ENCODE measurements at places on chromosomes 2 and 18.

GRCh38 chr2:173358616-173359015, 3.9 kb downstream of the CDCA7 start:
- ATAC-seq: no peak

- ATAC-seq: no peak
These were observed 1.6 kb upstream of the TMEM37 start for GRCh38 chr2:119430023-119430498.

DNA sequence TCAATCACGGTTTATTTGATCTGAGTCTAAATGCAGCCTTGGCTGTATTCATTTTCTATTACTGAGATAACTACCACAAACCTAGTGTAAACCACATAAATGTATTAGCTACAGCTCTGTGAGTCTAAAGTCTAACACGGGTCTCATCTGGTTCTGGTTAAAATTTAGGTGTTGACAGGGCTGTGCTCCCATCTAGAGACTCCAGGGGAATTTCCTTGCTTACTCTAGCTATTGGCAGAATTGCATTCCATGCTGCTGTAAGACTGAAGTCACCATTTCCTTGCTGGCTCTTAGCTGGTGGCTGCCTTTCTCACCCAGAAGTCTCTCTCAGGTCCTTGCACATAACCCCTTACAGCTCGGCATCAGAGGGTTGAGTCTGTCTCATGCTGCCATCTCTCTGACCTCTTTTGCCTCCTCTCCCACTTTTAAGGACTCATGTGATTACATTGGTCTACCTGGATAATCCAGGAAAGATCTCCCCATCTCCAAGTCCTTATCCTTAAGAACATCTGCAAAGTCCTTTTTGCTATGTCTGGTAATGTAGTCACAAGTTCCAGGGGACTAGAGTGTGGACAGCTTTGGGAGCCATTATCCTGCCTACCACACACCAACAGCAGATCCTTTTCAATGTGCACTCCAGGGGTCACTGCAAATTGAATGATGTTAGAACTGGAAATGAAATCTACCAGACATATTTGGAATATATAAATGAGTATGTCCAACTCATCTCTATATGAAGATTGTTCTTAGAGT, 207.0 kb upstream of the AGAP1 start:
- ATAC-seq: no peak

DNA sequence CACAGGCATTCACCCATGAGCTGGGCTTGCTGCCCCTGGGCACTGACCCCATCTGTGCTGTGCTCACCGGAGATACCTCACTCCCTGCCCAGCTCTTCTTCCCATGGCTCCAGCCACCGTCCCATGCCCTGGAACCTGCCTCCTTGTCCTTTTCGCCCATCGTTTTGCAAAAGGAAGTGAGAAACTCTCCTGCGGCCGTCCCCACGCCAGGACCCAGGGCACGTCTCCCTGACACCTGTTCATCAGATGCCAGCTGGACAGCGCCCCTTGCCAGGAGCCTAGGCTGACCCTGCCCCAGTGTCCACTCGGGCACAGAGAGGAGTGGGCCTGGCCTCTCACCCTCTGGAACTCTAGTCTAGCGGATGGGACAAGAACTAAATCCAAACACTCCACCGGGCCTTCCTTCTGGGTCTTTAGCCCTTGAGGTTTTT, 238.6 kb downstream of the SEPTIN10 start:
- ATAC-seq: no peak

DNA sequence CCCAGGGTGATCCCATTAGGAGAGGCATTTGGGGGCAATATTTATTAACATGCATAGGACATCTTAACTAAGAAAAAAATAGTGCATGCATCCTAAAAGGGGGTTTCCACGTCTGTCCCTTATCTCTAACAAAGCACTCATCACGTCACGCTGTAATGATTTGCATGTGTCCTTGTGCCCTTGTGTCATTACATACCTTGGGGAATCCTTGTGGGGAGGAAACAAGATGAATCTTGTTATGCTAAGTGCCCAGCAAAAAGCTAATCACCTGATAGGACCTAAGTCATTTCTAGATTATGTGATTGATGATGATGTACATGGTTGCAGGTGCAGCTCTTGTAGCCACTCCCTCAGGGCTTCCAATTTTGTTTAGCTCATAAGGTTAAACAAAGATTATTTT, 250.9 kb downstream of the FBXO15 start:
- ATAC-seq: no peak

DNA sequence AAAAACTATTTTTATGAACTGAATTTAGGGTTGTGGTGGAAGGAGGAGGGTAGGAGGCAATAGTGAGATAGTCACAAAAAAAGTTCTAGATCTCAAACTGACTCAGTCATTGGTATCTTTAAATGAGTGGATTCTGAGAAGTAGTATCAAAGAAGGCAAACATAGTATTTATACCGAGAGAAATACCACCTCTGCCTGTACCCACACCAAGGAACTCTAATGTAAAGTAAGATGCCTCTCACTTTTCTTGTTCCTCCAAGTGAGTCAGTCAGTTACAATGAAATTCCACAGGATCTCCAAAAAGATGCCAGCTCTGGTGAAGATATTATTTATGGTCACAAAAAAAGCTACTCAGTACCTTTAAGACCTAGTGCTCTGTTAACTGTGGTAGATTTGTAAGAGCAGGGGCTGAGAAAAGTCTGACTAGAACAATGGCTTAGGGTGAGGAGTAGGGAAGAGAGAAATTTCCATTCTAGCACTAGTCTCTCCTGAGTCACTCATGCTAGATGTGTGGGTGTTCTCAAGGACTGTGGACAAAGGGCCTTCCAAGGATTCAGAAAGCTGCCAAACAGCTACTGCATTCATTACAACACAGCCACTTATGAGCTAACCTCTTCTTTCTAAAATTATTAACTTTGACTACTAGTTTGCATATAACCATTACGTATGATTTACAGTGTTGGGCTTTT, 36.3 kb downstream of the YWHAQ start:
- no peak for ATAC-seq

- ATAC-seq: no peak
These were observed 226.0 kb downstream of the TGIF1 start for GRCh38 chr18:3675994-3676393.

DNA sequence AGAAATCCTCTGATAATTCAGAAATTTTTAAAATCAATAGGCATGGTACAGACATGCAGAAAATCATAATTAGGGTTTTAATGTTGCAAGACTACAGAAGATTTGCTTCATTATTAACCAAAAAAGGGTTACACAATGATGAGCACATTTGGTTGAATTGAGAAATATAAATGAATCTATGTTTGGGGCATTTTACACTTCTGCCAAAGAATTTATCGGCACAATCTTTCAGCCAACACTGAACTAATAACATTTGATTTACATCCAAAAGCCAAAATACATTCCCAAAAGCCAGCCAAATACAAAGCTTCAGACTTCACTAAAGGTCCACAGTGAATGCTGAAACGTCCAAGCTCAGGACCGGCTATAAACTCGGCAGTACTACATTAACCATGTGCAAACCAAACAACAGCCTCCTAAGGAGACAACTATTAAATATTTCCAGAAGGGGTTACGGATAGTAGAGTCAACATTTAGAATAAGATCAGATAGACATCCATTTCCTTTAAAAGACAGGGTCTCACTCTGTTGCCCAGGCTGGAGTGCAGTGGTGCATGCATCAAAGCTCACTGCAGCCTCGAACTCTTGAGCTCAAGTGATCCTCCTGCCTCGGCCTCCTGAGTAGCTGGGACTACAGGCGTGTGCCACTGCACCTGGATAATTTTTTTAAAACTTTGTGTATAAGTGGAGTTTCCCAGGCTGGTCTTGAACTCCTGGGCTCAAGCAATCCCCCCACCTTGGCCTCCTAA, 29.4 kb downstream of the SPRED2 start:
- ATAC-seq: no peak

DNA sequence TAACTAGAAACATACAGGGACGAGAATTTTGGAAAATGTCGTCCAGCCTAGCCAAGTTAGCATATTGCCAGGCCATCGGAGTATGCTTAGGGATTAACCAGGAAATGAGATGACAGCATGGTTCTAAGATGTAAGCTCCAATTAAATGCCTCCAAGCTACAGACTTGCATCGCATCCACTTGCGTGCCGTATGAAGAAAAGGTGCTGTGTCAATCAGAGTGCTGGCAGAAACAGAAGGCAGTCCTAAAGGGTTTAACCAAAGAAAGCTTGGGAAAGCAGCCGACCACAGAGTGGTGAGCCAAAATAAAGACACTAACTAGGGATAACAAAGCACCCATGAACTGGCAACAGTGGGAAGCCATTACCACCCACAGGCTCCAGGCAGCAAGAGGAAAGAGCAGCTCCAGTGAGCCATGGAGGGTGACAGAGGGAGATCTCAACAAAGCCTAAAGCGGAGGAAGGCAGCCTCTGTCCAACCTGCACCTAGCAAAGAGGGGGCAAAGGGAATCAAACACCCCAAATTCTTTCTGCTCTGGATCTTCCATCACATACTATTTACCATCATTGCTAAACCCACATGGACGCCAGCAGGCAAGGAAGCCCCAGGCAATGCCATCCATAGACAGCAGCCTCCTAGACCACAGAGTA, 27.6 kb upstream of the SOCS6 start:
- ATAC-seq: no peak

DNA sequence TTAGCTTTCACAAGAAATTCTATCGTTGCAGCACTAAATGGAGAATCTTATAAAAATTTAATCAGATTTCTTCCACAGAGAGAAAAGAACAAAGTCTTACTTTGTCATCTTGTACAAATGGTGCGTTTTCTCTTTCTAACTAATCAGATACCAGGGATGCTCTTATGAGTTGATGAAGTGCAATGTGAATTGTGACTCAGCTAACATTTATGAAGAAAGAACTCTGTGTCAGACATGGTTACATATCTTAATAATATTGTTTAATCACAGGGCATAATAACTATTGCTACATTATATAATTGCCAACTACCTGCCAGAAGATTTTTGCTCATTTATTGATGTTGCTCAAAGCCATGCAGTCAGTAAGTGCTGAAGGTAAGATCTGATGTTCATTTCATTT, 465.0 kb downstream of the CCDC85A start:
- ATAC-seq: no peak

DNA sequence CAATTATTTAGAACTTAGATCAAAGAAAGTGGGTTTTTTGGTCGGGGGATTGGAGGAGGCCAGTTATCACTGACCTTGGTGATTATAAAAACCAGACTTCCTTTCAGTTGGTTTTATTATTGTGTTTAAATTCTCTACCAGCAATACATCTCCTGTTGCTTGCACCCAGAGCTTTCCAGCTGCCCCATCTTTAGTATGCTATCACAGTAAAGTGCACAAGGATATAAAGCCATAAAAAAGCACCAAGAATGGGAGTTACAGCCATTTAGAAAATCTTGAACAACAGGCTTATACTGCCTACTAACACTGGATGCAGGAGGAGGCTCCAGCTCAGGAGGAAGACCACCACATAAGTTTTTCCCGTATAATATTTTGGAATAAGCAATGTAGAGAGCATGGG, 148.7 kb upstream of the OSR1 start:
- ATAC-seq: no peak

- ATAC-seq: peak; percentile 46
These were observed 65.9 kb downstream of the TMEM247 start for GRCh38 chr2:46545015-46545839.

- no peak for ATAC-seq
These were observed 276.5 kb downstream of the NBAS start for GRCh38 chr2:15284614-15285013.
